ENCODE measurements at places on chromosomes 4 and X. TPM values are rescaled to one million over a fixed set of nuclear protein-coding genes. Genes with fewer than 3 reads are reported as not detected.

The S100P gene
- total RNA-seq: 2.1 TPM

GRCh38 chr4:156596026-156596425, 375.6 kb downstream of the PDGFC start:
- no peak for DNase-seq

The SSX2 gene
- not detected for total RNA-seq

DNA sequence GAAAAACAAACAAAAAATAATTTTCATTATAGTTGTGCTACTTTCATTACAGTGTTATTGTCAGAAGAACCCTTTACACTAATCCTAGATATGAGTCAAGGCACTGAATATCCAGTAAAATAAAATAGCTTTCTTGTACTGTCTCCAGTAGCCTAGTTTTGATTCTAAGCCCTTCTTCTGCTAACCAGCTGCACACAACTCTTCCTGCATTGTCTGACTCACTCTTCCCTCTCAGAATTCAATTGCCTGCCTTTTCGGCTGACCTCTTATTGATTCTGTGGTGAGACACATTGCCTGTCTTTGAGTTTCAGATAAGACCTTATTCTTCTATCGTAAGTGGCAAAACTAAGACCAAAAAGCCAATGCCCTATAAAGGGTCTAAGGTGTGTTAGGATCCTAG, 26.7 kb upstream of the PCDH18 start:
- DNase-seq: no peak

The CA5B gene
- 5.9 TPM for total RNA-seq

GRCh38 chrX:49082271-49082871, 2.7 kb upstream of the WDR45 start:
- DNase-seq: no peak

DNA sequence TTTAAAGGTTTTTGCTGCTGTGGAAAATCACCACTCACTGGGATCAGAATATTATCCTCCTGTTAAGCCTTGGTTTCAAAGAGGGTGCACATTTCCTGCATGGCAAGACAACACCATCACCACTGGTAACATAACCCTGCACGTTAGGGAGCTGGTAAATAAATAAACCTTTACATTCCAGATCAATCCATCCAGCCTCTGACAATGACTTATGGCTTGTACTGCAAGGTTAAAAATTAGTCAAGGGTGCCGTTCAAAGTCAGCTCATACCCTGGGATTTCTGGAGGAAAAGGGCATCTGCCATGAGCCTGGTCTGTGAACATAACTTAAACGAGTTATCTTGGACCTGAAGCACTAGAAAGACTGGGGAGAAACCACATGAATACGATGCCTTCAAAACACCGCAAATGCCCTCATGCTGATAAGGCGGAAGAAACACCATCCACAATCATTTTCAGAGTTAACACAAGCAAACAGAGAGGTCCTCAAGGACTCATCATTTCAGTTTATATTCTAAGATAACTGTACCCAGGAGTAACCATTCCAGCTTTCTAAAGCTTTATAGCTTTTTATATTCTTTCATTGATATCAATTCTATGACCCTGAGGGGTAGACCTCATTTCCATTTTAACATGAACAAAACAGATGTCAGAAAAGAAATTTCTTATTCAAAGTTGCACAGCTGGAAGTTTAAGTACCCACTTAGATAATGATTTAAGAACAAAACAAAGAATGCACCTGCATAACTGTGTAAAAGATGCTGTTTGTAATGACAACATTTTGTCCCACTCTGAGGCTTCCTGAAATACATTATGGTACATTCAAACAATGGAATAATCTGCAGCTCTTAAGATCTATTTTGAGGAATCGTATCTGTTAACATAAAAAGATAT, 103.1 kb downstream of the NPNT start:
- no peak for DNase-seq

The TMPRSS11B gene
- not detected for total RNA-seq

- DNase-seq: no peak
Measured at GRCh38 chr4:178693816-178694215, 1251.6 kb upstream of the AGA start.

DNA sequence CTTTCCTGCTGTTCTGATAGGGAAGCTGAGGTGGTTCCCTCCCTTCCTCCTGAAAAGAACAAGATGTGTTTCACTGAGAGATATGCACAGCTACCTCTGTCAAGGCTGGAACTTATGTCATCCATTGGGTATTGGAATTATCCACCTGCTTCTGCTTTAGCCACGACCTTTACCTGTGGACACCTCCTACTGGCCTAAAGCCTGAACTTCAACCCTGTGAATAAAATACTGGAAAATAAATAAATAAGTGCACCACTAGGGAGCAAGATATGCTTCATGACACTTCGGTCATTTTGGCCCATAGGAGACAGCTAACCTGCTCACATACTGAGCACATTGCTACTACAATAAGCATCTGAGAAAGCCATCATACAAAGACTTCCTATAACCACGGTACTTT, 419.9 kb upstream of the NWD2 start:
- DNase-seq: no peak

- DNase-seq: no peak
Measured at GRCh38 chr4:5798946-5799345, 87.9 kb downstream of the EVC start.

GRCh38 chr4:152456609-152457008, 79.3 kb downstream of the FBXW7 start:
- no peak for DNase-seq

GRCh38 chrX:85503258-85504158, 124.0 kb upstream of the POF1B start:
- DNase-seq: no peak

DNA sequence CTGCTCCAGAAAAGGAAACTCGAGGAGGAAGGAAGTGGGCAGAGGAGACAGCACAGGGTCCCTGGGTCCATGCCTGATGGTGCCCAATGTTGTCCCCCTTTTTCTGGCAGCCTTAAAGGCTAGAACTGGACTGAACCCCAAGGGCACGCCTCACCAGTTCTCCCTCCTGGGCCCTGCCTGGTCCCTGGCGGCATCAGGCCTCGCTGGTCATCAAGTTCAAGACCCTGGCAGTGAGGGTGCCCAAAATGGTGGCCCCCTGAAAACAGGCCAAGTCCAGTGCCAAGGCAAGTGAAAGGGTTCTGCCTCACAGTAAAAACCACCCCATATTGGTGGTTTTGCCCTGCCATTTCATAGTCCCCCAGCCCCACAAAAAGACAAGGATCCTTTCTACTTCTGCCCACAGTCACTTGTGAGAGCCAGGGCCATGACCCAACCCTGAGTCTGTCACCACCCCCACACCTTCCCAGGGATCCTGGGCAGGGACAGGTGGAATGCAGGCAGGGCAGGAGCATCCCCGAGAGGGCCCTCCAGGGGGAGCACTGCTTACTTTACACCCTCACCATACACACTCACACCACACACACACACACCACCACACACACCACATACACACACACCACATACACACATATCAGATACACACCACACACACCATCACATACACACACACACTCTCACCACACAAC, 107.6 kb downstream of the DCTD start:
- peak; percentile 69 for DNase-seq

The GPR119 gene
- not detected for total RNA-seq

The RTL3 gene
- not detected for total RNA-seq

The C1QTNF7 gene
- not detected for total RNA-seq

- no peak for DNase-seq
Measured at GRCh38 chr4:60042941-60043340, 1157.2 kb upstream of the ADGRL3 start.

DNA sequence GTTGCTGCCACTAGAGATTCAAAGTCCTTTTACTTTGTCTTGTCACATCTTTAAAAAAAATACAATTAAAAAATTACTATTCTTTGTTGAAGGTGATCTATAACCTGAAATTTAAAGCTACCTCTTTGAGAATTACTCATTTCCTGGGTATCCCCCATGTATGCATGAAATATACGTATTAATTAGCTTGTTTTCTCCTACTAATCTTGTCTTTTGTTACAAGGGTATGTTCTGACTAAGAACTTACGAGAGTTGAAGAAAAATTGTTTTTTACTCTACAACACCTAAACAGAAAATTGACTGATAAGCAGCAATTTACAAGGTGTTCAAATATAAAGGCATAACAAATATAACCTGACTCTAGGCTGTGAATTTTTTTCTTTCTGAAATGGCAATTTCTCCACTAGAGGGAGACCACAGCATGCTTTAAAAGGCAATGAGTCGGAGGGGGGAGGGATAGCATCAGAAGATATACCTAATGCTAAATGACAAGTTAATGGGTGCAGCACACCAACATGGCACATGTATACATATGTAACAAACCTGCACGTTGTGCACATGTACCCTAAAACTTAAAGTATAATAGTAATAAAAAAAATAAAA, 249.6 kb downstream of the OPHN1 start:
- peak; percentile 51 for DNase-seq

GRCh38 chr4:172357006-172357540, 543.9 kb downstream of the GALNTL6 start:
- DNase-seq: no peak

DNA sequence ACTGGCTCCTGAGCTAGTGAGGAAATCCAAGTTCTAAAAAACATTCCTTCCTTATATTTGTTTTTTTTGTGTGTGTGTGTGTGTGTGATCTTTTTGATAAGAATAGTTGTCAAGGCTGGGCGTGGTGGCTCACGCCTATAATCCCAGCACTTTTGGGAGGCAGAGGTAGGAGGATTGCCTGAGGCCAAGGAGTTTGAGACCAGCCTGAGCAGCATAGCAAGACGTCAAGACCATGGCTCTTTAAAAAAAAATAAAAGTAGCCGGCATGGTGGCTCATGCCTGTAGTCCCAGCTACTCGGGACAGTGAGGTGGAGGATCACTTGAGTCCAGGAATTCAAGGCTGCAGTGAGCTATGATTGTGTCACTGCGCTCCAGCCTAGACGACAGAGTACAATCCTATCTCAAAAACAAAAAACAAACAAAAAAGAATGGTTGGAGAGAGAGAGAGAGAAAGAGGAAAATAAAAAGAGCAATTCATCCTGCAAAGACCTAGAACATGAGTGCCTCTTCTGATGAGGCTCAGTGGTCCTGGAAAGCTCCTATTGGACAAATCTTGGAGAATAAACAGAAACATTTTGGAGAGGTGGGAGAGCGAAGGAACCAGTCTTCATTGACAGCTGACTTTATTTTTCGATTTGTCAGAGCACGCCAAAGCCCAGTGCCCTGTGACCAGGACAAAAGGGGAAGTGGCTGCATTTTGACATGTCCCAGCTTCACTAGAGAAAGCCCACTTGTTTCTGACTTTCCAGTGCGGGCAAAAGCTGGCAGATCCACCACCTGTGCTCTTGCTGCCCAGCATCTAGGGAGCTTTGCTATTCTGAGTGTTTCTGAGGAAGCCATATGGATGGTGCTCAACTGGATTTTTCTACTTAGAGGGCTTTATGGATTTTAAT, 244.7 kb downstream of the PALLD start:
- no peak for DNase-seq

The PDE6B gene
- total RNA-seq: 14.5 TPM

DNA sequence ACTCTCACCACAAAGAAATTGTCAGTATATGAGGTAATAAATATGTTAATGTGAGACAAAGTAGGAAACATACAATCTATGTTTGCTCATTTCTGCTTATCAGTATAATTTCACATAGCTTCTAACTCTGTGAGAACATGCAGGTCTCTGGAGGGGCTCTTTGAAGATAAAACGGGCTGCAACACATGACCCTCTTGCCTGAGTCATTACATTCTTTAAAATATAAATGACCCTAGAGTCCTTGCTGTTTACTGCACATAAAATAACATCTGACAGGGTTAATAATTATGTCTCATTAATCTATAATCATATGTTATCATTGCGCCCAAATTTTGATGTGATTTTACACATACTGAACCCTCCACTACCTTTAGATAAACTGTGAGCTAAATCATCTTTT, 681.5 kb downstream of the ARAP2 start:
- DNase-seq: no peak

GRCh38 chrX:74536152-74536831, 78.1 kb downstream of the RLIM start:
- peak; percentile 75 for DNase-seq

GRCh38 chr4:26034849-26035248, 120.8 kb downstream of the SMIM20 start:
- peak; percentile 61 for DNase-seq

- DNase-seq: no peak
Measured at GRCh38 chrX:71493111-71493613, 39.7 kb upstream of the OGT start.

- no peak for DNase-seq
Measured at GRCh38 chr4:102687982-102688433, 72.8 kb downstream of the MANBA start.

- DNase-seq: no peak
Measured at GRCh38 chr4:170278460-170278859, 188.7 kb upstream of the AADAT start.

DNA sequence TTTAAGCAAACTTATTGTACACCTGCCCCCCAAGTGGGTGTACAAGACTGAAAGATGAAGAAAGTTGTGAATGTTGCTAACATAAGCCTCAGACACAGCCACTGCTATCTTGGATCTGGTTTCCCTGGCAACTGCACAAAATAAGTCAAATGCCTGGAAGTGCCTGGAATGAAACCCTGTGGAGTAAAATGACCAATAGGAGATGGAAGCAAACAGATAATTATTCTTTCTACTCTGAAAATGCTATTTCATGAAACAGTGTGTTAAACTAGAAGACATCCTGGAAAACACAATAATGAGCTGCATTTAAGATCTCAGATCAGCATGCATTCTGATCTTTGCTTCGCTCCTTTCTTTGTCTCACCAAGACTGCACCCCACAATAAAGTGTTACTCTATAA, 1016.0 kb downstream of the ARAP2 start:
- no peak for DNase-seq

DNA sequence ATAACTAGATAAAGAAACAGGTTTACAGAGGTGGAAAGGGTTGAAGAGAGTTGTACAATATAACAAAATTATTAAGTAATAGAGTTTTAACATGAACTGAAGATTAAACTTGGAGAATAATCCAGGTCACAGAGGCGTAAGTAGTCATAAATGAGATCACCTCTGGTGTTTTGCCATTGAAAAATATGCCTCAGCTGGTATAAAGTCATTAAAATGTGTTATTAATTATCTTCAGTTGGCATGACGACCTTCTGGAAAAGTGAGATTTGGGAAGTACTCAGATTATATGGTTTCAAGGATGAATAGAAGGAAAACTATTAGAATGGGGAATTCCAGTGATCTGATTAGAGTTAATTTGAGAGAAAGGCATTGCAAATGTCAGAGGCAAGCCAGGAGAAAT, 237.5 kb upstream of the ANXA10 start:
- no peak for DNase-seq

The NAP1L2 gene
- 2.1 TPM for total RNA-seq

The FGA gene
- not detected for total RNA-seq

All from activated CD4-positive, alpha-beta T cell treated with anti-CD3 and anti-CD28 coated beads, Interleukin-2, amount 10 ng/mL, durations not matched to agents 24 days and 14 days (primary cell).